T47D (cell line): ENCODE measurements at places on chromosomes 11 and 22.

DNA sequence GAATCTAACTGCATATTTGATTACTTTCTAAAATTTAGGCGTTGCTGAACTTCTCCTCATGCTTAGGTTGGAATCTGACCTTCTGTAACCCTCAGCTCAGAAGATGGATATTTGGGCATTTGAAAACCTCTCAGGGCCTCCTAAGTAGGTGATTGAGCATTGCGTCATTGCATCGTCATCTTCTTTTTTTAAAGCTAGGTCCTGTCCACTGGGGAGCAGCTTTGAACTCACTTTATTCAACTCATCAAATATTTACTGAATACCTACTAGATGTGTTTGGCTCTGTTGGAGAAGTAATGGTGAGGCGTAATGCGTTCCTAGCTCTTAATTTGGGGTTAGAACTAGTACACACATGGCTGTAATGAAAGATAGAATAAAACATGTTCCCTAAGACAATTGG is 56.8 kb downstream of the ZBTB16 start:
- DNase-seq = no peak

- peak; percentile 48 for DNase-seq
These were observed 9.3 kb downstream of the CD82 start for GRCh38 chr11:44574610-44575287.

- no peak for DNase-seq
These were observed 24.1 kb downstream of the RNF214 start for GRCh38 chr11:117256573-117256972.

GRCh38 chr11:43576803-43577521 is 103.6 kb upstream of the HSD17B12 start:
- DNase-seq = peak; percentile 86

- no peak for DNase-seq
These were observed 42.6 kb upstream of the IGSF9B start for GRCh38 chr11:133999355-133999754.

- DNase-seq = no peak
These were observed 17.5 kb downstream of the ADORA2A start for GRCh38 chr22:24444729-24445466.

DNA sequence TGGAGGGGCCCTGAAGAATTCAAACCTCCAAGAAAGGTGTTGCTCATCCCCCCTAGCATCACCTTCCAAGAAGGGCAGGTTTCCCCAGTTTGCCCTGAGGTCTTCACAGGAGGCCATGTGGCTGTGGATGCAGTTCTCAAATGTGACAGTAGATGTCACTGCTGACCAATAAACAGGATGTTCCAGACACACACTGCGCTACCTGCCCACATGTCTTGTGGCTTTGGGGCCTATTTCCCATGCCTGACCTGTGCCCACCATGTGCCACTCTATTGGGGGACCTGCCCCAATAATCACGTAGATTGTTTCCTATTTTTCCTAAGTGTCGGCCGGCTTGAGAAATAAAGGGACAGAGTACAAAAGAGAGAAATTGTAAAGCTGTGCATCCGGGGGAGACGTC is 4.5 kb downstream of the GSTT2 start:
- DNase-seq = no peak

DNA sequence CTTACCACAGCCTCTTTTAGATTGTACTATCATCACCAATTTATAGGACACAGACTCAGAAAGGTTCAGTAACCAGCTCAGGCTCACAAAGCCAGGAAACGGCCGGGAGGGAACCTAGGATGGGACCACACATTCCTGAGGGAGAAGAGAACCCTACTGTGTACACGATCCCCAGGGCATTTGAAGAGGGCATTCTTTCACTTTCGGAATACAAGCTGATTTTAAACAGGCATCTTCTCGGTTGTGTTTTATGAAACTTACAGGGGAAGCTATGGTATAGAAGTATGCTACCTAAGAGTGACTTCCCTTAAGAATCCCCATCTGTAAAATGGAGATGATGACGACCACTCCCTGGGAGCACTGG is 19.0 kb downstream of the SMCO4 start:
- peak; percentile 64 for DNase-seq

GRCh38 chr11:7833527-7833926 is 36.8 kb upstream of the OR5P2 start:
- no peak for DNase-seq

GRCh38 chr11:58927393-58928106 is 11.7 kb upstream of the GLYATL1 start:
- peak; percentile 81 for DNase-seq

- no peak for DNase-seq
These were observed 14.6 kb upstream of the RASSF10 start for GRCh38 chr11:12994476-12994875.

DNA sequence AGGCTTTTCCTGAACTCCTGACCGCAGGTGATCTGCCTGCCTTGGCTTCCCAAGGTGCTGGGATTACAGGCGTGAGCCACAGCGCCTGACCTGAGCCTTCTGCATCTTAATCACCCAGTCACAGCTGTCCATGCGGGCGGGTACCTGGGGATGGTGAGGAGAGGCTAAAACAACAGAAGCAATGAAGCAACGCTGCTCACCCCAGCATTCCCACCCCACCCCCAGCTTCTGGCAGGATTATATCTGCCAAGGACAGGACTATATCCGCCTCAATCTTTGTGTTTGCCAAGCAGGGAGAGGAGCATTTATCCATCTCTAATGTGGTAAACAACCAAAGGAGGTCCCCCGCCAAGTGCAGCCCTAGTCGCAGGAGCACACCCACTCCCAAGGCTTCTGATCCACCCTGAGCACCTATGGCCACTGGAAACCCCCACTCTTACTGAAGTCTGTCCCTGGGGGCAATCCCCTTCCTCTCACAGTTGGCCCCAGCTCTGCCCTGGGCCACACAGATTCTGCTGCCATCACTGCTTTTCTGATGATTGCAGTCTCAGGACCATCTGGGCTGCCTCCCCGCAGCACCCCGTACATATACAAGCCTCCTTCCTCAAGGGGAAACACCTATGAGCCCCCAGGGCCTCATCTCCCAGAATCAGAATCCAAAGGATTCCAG is 8.8 kb upstream of the LGALS2 start:
- no peak for DNase-seq

DNA sequence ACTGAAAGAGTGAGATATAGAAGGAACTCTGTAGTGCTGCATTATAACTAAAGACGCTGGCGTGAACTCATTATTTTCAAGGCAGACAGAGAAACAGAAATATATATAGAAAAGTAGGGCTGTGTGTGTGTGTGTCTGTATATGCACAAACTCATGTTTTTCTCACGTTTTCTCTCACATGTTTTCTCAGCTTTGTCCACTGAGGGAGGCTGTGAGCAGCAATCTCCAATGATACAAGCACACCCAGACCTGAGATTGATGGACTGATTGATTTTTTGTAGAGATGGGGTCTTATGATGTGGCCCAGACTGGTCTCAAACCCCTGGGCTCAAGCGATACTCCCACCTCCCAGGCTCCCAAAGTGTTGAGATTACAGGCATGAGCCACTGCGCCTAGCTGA is 122.5 kb downstream of the SERGEF start:
- DNase-seq = no peak

DNA sequence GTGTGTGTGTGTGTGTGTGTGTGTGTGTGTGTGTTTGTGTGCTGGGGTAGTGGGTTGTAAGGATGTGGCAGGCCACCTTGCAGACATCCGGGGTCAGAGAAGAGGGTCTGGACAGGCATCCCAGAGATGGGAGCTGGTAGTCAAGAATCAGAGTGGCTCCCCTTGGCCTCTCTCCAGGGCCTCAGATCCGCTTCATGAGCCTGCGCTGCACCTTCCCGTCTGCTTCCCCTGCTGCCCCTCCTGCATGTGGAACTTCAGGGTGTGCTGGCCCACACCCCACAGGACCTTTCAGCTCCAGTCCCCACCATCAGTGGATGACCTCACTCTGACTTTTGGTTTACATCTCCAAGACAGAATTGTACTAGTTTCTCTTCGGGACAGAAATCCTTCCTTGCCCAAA is 31.2 kb downstream of the TREH start:
- DNase-seq = no peak

DNA sequence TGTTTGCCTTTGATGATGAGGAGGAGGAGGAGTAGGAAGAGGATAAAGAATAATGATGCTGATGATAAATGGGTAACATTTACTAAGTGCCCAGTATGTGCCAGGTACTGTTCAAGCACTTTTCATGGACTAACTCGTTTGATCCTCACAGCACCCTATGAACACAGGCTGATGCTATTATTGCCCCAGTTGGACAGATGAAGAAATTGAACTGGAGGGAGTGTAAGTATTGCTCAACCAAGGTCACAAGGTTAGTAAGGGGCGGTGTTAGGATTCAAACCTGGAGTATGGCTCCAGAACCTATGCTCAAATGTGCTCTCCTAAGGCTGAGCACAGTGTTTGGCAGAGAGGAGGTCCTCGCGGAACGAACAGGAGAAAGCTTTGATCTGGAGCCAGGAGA is 78.6 kb downstream of the SYN3 start:
- no peak for DNase-seq

DNA sequence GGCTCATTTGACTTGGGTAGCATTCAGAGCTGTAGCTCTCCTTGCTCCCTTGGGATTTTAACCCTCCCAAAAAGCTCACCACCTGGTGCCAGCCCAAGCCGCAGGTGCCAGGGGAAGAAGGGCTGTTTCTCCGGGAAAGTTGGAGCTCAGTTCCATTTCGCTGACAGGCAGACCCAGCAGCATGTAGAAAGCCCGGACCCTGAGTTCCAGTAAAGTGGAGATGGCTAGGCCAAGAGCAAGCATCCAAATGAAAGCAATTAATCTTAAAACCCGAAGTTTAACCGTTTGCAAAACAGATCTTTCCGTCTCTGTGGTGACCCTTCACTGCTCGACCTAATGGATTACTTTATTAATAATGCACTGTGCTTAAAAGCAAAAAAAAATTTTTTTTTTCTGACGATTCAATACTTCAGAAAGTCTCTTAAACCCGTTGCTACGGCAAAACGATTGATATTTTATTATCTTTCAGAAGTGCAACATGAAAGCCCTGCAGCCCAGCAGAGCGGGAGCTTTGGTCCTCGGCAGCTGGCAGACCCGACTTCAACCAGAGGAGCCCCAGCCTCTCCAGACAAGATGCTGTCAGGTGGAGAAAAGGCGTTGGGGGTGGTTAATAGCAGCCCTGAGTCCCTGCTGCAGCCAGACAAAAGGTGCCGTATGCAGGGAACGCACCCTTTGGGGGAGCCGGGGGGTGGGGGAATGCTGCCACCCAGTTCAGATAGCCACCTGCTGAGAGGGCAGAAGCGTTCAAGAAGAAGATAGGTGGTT is 3.3 kb downstream of the LMO1 start:
- no peak for DNase-seq

DNA sequence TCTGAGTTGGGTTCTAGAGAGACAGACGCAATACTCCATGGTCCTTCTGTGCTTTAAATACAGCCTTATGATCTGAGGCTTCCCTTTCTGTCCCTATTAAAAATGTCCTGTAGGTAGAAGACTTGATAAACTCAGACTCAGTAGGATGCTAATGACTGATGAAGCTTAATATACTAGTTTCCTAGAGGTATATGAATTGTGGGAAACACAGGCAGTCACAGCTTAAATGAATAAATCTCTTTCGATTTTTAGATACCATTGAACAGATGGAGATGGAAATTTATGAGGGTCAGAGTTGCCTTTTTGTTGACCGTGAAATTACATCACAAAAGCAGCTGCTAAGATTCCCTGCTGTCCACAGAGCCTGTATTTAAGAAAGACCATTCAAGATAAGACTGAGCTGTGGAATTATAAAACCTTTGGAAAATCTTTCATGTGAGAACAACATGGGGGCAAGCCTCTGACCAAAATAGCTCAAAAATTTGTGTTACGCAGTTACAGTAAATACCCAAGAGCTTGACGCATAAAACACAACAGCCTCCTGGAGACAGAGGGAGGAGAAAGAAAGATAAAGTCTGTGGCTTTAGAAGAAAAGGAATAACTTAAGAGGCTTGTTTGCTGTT is 172.3 kb downstream of the AASDHPPT start:
- DNase-seq = no peak

GRCh38 chr11:33772300-33772699 is 2.0 kb downstream of the FBXO3 start:
- no peak for DNase-seq

- DNase-seq = peak; percentile 33
These were observed 1.1 kb downstream of the TTLL12 start for GRCh38 chr22:43185860-43186261.

GRCh38 chr11:116226731-116227130 is 546.1 kb downstream of the BUD13 start:
- no peak for DNase-seq

GRCh38 chr22:45670981-45671782 is 452 bp upstream of the ATXN10 start:
- no peak for DNase-seq

- DNase-seq = no peak
These were observed 36.9 kb upstream of the GNB1L start for GRCh38 chr22:19891317-19892256.

GRCh38 chr22:21449531-21450319 is 17.5 kb upstream of the TMEM191C start:
- DNase-seq = no peak

GRCh38 chr22:37334859-37335805 is 52.8 kb downstream of the CYTH4 start:
- peak; percentile 46 for DNase-seq

GRCh38 chr11:33168709-33169200 is 7.5 kb upstream of the CSTF3 start:
- DNase-seq = no peak

GRCh38 chr11:66326261-66327111 is 9.6 kb upstream of the CD248 start:
- DNase-seq = no peak

DNA sequence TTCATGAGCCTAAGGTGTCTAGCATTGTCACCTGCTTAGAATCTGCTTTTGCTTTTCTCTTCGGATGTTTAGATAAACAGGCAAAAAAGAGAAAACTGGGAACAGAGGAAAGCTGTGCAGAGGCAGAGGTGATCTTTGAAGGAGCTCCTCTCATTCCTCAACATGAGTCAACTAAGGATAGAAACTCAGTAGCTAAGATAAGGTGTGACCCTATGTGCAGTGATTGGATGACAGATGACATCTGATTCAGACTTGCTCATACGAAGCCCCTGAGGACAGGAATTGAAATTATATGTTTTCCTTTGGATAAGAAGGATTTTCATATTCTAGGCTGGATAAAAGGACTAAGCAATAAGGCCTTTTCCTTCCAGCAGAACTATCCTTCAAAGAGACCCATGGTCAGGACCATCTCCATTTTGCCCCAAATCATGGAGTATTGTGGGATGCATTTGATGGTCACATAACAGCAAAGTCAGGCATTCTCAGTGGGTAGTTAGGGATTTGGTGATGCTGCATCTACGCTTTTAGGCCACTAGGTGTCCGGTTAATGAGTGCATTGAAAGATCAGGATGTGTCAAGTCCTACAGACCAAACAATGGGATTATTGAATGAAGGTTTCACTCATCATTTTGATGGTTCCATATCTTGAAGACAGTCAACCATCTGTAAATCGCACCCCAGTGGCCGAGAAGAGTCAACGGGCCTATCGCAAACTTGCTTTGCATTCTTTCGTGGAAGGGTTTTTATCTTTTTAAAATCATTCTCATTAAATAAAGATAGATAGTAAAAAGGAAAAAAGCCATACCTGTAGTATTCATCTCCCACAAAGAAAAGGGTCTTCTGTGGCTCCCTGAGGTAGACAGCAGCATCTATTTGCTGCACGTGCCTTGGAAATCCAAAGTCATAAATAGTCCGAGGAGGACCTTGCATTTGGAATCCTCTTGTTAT is 32.2 kb downstream of the MMP20 start:
- no peak for DNase-seq

- DNase-seq = no peak
These were observed 1.2 kb upstream of the RASGRP2 start for GRCh38 chr11:64745189-64745520.
